RCC 7860 (cell line): ENCODE measurements at places on chromosomes 7 and 10.

DNA sequence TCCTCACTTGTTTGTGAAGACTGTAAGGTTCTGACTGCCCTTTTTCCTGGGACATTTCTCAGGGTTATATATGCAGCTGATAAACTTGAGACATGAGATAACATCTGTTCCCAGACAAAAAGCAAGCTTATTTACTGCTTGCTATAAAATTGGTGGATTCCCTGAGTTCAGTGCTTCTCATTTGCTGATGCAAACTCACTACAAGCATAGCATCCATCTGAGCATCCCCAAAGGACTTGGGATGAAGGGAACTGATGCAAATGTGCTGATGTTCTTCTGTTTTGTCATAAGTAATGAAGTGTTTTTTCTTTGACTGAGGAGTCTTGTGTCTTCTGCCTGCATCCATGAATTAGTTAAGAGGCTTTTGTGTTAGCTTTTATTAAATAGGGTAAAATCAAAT is 183.2 kb downstream of the ADK start:
- no peak for DNase-seq

- no peak for DNase-seq
Observed at GRCh38 chr10:49287689-49288340, 11.2 kb upstream of the C10orf71 start.

GRCh38 chr7:139505563-139505962 is 17.9 kb upstream of the CLEC2L start:
- no peak for DNase-seq

GRCh38 chr10:101767600-101767945 is 8.3 kb downstream of the FGF8 start:
- no peak for DNase-seq

- no peak for DNase-seq
Observed at GRCh38 chr10:128867819-128868218, 599.2 kb upstream of the MGMT start.

DNA sequence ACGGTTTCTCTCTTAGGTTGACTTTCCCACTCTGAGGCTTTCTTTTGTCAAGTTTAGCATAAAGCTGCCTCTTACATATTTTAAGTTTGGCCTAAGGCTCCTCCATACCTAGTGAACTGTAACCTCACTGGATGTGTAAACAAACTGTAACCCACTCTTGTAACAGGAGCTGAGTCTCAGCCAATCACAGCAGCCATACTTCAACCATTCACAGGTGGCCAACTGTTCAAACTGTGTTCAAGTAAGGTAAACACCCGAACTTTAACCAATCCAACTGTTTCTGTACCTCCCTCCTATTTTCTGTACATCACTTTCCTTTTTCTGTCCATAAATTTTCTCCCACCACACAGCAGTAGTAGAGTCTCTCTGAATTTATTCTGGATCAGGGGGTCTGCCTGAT is 7.7 kb upstream of the NRBF2 start:
- DNase-seq = no peak

GRCh38 chr10:102785818-102786217 is 42.1 kb downstream of the WBP1L start:
- DNase-seq = no peak

DNA sequence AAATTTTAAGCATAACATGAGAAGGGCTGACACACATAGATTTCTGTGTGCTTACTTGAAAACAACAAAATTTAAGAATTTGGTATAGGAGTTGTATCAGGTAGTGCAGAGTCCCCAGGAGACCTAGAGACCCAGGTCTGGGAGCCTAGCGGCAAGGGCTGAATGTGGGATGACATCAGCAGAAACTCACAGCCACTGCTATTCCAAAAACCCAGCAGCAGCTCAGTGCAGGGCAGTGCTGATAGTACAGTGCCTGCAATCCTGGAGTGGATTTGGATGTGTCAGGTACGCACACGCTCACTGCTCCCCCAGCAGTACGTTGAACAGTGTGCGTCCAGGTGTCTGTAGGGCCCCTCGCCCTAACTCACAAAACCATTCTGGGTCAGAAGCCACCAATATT is 87.1 kb downstream of the EGFR start:
- DNase-seq = no peak

DNA sequence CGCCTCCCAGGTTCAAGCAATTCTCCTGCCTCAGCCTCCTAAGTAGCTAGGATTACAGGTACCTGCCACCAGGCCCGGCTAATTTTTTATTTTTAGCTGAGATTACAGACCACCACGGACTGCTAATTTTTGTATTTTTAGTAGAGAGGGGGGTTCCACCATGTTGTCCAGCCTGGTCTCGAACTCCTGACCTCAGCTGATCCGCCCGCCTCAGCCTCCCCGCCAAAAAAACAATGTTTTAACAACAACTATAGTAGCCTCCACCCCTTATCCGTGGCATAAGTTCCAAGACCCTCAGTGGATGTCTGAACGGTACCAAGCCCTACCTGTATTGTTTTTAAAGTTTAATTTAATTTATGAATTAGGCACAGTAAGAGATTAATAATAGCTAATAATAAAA is 48.2 kb downstream of the GNA12 start:
- no peak for DNase-seq

DNA sequence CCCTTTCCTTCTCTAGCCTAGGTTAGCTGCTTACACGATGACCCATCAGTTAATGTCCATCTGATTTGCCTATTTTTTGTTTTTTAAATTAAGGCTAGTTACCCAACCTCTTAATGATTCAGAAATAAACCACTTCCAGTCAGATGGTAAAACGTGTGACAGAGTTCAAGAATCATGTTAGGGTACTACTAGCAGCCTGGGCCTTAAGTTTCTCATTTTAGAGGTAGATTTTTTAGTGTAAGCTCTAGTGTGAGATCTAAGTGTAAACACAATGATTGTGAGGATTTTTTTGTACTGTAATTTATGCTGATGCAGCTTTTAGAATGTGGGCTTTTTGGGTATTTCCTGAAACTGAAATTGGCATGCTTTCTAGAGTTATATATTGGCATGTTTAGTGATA is 130.0 kb downstream of the CDK14 start:
- no peak for DNase-seq

GRCh38 chr10:29540016-29540415 is 94.8 kb downstream of the SVIL start:
- DNase-seq = peak; percentile 40

DNA sequence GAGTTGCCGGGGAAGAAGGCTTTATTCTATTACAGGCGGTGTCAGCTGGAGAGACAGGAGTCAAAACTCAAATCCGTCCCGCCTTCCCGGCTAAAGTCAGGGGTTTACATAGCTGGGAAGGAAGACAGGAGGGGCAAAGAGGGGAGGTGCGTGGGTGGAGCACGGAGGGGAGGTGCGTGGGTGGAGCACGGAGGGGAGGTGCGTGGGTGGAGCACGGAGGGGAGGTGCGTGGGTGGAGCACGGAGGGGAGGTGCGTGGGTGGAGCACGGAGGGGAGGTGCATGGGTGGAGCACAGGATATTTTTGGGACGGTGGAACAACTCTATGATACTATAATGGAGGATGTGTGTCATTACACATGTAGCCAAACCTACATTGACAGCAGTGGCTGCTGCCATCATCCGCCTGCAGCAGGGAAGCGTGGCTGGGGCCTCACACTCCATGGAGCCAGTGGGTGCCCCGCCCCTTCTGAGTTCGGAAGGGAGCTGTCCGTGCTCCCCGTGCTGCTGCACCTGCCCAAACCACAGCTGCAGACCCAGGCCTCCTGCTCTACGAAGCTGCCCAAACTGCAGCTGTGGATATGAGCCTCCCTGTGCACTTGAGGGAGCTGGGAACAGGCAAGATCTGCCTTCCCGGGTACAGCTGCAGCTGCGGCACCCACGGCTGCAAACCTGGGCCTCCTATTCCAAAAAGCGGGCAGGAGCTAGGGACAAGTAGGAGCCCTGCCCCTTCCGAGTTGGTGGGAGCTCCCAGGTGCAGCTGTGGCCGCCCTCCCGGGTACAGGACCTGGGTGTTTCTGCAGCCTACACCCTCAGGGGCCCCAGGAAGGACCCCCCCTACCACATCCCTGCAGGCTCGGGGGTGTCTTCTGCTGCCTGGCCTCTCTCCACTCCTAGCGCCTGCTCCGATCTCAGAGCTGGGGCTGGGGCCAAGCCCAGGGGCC is 119.4 kb downstream of the DYNC2I1 start:
- DNase-seq = no peak

- no peak for DNase-seq
Observed at GRCh38 chr10:70564901-70565351, 37.6 kb downstream of the PRF1 start.

- DNase-seq = peak; percentile 58
Observed at GRCh38 chr10:32112055-32112454, 55.8 kb upstream of the KIF5B start.

DNA sequence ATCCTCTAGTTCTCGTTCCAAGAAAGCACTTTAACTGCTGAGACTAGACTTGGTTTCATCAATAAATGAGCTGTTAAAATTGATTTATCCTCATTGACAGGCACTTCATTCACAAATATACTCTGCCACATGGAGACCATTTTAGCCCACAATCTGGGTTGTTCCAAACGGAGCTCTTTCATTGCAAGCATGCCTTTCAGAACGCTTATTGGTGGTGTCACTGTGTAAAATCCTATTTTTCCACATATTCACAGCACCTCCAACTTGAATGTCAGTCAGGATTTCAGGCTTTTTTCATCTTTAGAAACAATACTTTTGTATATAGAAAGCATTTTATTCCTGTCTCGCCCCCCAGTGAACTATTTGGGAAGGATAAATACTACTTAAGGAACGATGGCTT is 424.7 kb upstream of the NRP1 start:
- no peak for DNase-seq

DNA sequence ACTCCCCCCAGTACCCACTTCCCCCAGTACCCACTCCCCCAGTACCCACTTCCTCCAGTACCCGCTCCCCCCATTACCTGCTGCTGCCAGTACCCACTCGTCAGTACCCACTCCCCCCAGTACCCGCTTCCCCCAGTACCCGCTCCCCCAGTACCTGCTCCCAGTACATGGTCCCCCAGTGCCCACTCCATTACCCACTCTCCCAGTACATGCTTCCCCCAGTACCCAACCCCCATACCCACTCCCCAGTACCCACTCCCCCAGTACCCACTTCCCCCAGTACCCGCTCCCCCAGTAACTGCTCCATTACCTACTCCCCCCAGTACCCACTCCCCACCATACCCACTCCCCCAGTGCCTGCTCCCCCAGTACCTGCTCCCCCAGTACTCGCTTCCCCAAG is 550.6 kb downstream of the DNAJB6 start:
- no peak for DNase-seq

DNA sequence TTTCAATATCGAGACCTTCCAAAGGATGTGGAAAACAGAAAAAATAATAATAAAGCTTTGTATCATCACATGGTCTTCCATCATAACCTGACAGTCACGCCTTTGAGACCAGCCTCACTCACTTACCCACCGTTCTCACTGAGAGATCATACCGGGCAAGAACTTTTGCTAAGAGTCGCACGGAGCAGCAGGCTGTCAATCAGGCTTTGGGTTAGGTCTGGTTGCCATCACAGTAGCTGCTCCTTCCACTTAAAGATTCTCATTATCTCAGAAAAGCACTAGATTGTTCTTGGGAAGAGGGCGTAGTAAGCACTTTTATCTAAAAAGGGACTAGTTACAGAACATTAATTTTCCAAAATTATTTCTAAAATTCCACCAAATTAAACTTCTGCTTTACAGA is 2.0 kb downstream of the RELN start:
- no peak for DNase-seq

GRCh38 chr7:139587535-139587934 is 64.0 kb downstream of the CLEC2L start:
- DNase-seq = no peak

- DNase-seq = no peak
Observed at GRCh38 chr7:141301544-141301943, 227.7 kb downstream of the TMEM178B start.

DNA sequence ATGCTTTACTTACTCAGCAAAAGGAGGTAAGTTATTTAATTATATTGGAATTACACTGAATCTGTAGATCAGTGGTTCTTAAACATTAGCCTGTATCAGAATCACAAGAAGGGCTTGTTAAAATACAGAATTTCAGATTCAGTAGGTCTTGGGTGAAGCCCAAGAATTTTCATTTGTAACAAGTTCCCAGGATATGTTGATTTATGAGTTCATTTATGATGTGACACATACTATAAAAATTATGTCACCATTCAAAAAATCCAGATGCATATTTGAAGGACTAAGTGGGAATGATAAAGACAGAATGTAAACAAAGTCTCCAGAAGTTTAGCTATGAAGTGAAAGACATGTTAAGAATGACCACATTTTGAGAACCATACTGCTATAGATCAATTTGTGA is 52.3 kb downstream of the HECTD2 start:
- no peak for DNase-seq

GRCh38 chr10:97065686-97066660 is 119.8 kb downstream of the SLIT1 start:
- no peak for DNase-seq

DNA sequence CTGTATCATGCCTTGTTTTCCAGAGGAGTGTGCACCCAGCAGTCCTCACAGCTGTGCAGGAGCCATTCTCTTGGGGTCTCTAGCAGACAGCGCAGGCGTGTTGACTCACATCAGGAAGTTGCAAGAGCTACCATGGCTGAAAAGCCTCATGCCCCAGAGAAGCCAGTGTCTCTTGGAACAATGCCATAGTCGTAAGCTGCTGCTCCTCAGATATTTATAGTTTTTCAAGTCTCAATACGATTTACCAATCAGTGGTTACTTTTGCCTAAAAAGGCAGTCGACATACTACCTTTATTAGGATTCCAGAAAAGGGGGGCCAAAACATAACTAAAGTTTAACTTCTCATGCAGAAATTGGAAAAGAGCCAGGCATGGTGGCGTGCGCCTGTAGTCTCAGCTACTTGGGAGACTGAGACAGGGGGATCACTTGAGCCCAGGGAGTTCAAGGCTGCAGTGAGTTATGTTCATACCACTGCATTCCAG is 407.7 kb downstream of the PARD3 start:
- no peak for DNase-seq
